Fibroblast of skin of right biceps (primary cell): ENCODE measurements at places on chromosomes 3 and 15.
A peak's percentile ranks its signal among the peaks of the same experiment; 100 is the strongest.

DNA sequence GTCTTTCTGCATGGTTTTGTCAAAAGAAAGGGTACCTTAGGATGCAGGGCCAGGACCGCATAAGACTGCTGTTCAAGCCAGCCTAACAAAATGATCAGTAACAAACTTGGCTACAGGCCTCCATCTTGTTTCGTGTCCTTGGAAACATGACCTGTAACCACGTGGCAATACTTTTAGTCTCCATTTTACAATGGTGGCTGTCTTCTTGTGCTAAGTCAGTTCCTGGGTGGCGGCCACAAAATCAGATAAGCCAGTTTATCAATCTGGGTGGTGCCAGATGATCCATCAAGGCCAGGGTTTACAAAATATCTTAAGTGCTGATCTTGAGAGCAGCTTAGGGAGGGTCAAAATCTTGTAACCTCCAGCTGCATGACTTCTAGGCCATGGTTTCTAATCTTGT lies 57.1 kb upstream of the GK5 start:
- no peak for DNase-seq

- peak; percentile 86 for DNase-seq
Observed at GRCh38 chr3:81451611-81452010, 309.8 kb downstream of the GBE1 start.

DNA sequence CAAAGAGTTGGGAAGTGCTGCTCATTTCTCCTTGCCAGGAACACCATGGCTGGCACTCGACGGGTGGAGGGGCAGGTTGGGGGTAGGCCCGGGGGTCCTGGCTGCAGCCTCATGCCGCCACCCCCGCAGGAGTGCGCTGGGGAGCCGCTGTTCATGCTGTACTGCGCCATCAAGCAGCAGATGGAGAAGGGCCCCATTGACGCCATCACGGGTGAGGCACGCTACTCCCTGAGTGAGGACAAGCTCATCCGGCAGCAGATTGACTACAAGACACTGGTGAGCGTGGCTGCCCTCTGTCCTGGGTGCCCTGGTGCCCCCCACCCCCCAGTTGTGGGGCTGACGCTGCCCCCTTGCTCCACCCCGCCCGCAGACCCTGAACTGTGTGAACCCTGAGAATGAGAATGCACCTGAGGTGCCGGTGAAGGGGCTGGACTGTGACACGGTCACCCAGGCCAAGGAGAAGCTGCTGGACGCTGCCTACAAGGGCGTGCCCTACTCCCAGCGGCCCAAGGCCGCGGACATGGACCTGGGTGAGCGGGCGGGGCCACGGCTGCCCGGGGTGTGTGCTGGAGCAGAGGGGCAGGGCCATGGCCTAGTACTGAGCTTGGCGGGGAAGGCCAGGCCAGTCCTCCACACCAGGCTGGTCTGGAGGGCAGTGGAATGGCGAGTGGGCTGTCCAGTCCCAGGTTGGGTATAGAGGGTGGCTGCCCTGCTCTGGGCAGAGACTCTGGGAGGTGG lies 45.1 kb downstream of the PLXNA1 start:
- DNase-seq = no peak

DNA sequence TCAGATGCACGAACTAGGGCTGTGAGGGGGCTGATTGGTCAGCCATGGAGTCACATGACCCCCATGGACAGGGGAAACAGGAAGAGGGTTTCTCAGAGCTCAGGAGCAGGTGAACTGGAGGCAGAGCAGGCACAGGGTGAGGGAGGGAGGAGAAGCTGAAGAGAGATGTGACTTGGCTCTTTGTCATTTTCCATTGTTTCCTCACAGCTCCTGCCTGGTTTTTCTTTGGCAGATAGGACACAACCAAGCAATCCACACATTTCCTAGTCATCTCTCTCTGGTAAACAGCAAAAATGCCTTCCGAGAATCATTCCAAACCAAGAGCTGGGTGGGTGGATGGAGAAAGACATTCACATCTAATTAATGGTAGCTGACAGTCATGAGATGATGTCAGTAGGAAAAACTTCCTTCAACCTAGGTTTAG lies 43.4 kb upstream of the LMCD1 start:
- DNase-seq = peak; percentile 95

- no peak for DNase-seq
Observed at GRCh38 chr3:58042947-58043707, 34.9 kb downstream of the FLNB start.

DNA sequence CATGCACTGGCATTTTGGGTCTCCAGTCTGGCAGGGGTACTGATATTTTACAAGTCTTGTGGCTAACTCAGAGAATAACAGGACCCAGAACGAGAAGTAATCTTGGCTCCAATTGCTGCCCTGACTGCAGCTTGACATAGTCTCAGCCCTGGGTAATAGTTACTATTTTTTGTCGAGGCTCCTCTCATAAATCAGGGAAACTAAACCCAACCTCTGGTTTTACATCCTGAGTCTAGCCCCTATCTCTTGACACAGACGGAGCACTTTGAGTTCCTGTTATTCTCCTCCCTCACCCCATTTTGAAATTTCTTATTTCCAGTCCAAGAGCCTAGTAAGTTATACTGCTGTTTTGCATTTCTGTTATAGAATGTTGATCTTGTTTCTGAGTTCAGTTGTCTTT lies 276.1 kb upstream of the GOLIM4 start:
- no peak for DNase-seq

DNA sequence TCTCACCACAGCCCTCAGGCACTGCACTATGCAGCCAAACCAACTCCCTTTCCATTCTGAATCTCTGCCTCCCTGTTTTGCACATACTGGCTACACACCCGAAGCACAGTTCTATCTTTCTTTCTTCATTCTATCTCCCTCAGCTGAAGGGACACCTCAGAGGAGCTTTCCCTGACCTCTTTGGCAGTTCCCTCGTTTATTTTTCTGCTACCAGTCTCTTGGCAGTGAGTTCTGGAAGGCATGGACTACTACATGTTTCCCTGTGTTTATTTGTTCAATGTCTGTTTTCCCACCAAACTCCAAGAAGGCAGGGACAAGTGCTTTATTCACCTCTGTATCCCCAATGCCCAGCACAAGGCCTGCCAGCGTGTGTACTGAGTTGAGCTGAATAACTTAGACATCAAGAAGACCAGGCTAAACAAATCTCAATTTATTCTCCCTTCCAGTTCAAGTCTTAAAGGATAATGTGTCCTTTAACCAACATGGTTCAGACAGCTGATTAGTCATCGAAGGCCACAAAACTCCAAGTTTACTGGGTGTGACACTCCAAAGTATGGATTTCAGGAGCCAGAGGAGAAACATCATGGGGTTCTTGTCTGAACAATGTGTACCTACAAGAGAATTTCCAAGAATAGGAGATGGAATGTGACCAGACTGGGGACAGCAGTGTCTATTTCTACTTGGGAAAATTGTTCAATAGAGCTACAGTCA lies 260.1 kb upstream of the CTNNB1 start:
- DNase-seq = no peak

DNA sequence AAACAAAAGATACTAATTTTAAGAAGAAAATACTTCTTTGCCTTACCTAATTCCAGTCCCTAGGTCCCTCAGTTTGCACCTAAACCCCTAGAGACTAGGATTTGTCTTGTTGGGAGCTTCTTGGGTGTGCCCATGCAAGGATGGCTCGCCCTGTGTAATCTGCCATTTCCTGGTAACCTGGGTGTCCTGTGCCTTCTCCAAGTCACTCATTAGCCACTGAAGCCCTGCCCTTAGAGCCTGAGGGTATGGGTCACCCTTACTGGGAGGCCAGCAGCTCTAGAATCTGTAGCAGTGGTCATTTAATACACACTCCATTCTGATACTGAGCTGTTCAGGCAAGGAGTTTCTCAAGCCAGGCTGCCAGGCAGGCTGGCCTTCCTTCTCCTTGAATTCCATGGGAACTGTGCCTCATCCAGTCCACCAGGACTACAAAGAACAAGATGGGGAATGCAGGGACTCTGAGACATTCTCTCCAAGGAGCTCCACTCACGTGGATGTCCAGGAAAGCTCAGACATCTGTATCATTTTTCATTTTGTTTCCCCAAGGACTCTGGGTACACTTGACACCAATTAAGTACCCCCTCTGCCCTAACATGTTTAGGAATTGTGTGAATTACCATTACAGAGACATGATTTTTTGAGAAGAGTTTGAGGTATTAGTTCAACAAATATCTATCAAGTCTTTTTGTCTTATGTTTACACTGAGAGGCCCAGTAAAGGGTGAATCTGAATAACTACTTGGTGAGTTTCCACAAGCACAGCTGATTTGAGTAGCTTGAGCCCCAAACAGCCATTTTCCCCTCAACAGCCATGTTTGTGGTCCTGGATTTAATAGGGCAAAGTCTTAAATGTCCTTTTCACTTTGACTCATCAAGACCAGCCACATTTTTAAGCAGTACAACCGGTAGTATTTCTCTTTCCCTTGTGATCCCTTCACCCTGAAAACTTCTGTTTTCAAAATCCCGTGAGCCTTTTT lies 52.6 kb downstream of the ARNT2 start:
- peak; percentile 48 for DNase-seq

GRCh38 chr15:93887151-93887550 lies 344.2 kb upstream of the MCTP2 start:
- DNase-seq = no peak

DNA sequence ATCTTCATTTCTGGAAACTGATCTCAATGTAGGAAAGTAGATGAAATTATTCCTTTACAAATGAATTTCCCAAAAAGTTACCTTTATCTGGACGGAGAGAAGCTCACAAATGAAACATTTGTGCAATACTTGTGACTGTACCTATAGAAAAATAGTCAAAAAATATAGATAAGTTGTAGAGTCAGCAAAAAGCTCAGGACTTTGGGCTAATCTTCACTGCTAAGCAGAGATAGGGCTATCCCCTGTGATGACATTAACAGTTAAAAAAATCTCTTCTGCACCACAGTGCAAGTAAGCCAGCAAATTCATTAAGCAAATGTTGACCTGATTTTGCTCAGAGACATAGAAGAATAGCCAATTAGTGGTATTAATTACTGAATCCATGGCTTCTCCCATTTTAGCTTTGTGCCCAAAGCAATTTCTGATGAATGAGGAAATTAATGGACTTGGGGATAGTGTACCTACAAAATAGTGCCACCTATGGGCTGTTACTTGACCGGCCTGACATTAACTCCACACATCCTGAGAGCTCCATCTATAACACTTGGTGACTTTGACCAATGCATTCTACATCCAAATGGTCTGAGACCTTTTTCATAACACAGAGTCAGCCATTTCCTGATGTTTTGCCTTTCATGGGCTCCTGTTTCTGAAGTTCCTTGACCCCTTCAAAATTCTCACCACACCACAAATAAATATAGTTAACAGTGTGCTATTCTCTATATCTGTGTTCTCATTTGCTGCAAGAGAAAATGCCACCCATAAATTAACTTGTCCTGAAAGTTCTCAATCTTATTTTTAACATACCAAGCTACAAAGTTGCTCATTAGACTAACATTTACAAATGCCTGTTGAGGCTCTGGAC lies 105.0 kb downstream of the SSR3 start:
- DNase-seq = peak; percentile 23

- DNase-seq = no peak
Observed at GRCh38 chr3:160569894-160570652, 4.7 kb upstream of the KPNA4 start.

DNA sequence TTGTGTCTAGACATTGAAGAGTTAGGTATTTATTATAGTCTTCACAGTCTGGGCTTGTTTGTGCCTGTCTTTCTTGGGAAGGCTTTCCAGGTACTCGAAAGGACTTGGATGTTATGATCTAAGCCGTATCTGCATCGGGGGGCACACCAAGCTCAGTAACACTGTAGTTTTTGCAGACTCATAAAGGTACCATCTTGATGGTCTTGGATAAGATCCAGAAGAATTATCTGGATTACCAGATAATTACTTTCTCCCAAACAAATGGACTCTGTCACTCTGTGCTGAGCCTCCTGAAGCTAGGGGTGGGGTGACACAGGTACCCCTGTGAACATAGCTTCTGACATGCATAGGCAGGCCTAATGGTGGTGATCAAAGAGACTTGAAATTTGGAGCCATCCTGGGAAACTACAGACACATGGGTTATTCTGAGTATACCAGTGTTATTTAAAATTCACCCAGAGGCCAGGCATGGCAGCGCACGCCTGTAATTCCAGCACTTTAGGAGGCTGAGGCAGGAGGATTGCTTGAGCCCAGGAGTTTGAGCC lies 238.6 kb upstream of the TPM1 start:
- DNase-seq = no peak

DNA sequence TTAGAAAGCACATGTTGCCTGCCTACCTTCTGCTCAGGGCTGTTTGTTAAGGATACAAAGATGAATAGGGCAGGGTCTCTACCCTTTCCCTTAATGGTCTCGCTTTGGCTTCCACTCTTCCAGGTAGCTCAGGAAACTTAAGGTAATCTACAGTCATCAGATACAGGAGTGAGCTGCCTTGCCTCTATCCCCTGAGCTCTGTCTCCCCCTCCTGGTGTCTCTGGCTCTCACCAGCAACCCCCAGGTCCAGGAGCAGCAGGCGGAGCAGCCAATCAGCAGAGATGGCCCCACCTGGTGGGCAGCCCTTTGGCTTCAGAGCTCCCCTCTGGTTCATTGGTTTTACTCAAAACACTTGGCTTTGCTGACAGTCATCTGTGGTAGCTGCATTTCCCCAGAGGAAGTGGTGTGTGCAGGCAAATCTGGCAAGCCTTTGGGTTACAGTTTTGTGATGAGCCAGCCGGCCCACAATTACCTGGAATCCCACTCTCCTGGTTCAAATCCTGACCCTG lies 8.5 kb upstream of the CX3CR1 start:
- peak; percentile 79 for DNase-seq

DNA sequence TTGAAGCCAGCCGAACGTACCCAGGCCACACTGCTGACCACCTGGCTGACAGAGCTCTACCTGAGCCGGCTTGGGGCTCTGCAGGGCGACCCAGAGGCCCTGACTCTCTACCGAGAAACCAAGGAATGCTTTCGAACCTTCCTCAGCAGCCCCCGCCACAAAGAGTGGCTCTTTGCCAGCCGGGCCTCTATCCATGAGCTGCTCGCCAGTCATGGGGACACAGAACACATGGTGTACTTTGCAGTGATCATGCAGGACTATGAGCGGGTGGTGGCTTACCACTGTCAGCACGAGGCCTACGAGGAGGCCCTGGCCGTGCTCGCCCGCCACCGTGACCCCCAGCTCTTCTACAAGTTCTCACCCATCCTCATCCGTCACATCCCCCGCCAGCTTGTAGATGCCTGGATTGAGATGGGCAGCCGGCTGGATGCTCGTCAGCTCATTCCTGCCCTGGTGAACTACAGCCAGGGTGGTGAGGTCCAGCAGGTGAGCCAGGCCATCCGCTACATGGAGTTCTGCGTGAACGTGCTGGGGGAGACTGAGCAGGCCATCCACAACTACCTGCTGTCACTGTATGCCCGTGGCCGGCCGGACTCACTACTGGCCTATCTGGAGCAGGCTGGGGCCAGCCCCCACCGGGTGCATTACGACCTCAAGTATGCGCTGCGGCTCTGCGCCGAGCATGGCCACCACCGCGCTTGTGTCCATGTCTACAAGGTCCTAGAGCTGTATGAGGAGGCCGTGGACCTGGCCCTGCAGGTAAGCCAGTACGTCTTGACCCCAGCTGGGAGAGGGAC lies 6.2 kb downstream of the VPS18 start:
- no peak for DNase-seq

GRCh38 chr15:58957101-58957973 lies 23.9 kb upstream of the SLTM start:
- peak; percentile 69 for DNase-seq

GRCh38 chr3:184570035-184570434 lies 8.4 kb downstream of the EPHB3 start:
- DNase-seq = no peak

- DNase-seq = peak; percentile 75
Observed at GRCh38 chr3:171831936-171832335, 11.2 kb upstream of the TMEM212 start.

- DNase-seq = peak; percentile 62
Observed at GRCh38 chr3:154060238-154061000, 60.8 kb upstream of the ARHGEF26 start.

GRCh38 chr15:39478996-39479395 lies 101.9 kb upstream of the THBS1 start:
- DNase-seq = no peak

- DNase-seq = peak; percentile 67
Observed at GRCh38 chr15:40454904-40455391, 14.2 kb downstream of the BAHD1 start.
